Karpas-422 (cell line): ENCODE measurements at places on chromosomes 16 and 17. TPM values are rescaled to one million over a fixed set of nuclear protein-coding genes. Genes with fewer than 3 reads are reported as not detected.
A peak's percentile ranks its signal among the peaks of the same experiment; 100 is the strongest.

DNA sequence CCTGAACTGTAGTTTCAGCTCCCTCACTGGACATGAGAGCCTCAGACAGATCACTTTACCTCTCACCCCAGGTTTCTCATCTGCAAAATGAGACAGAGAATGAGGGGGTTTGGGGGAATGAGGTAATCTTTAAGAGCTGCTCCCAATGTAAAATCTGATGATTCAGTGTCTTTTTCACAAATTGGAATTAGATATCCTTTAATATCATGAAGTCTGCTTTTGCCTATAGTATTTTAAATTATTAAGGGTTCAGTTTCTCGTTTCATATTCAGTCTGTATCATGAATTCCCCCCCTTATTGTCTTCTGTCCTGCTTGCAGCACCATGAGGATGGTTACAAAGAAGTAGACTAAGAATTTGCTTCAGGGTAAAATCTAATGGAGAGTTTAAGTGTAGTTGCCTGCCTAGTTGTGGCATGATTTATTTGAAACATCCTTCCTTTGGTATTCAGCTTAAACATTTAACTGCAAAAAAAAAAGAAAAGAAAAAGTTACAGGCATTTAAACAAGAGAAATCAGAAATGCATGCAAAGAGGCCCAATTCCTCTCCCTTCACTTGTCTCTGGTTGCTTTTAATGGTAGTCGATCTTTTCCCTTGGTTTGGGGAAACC, 77.3 kb downstream of the WNT3 start:
- no peak overlapping the region for H3K4me3 ChIP-seq
- H3K27me3 ChIP-seq, result no peaks in the 10 kb centered on the region
- H3K4me1 ChIP-seq, result peaks cover 13% of the 10 kb centered on the region
- H3K36me3 ChIP-seq, result peaks cover 6% of the 10 kb centered on the region; the same call in 1 of the 2 replicates
- no peak overlapping the region for H3K27ac ChIP-seq

- peaks cover 6% of the 10 kb centered on the region; the same call in 1 of the 2 replicates for H3K36me3 ChIP-seq
- peak overlapping the region; percentile 98 for H3K4me3 ChIP-seq
- DNase-seq, result no peak
- H3K4me1 ChIP-seq, result peaks cover 51% of the 10 kb centered on the region
- no peaks in the 10 kb centered on the region; the same call in 1 of the 2 replicates for H3K27me3 ChIP-seq
- H3K27ac ChIP-seq, result peak overlapping the region; percentile 80
Observed at GRCh38 chr17:38705523-38705802, 390 bp downstream of the MLLT6 start.

DNA sequence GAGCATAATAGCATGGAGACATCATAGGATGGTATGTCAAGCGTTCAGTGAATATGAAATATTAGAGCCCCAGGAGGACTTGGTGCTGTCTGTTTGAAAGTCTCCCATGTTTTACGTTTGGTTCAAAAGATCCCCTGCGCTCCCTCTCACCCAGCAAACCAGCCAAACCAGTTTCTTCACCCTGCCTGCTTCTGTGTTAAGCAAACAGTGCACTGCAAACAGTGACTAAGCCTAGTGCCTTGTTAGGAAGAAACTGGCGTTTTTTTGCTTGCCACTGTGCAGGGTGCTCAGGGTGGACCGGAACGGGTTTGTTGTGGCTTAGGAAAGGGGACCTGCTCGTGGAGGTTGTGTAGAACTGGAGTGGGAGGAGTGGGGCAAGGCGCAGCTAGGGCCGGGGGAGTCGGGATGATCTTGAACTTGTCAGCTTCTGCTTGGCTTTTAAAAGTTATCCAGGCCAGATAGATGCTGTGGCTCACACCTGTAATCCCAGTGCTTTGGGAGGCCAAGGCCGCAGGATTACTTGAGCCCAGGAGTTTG, 7.7 kb downstream of the CDH1 start:
- no peak overlapping the region for H3K4me3 ChIP-seq
- H3K36me3 ChIP-seq, result no peaks in the 10 kb centered on the region
- H3K4me1 ChIP-seq, result peaks cover 4% of the 10 kb centered on the region
- DNase-seq, result no peak

GRCh38 chr17:74999523-74999922, 12.1 kb downstream of the CDR2L start:
- H3K36me3 ChIP-seq, result no peaks in the 10 kb centered on the region
- no peak overlapping the region for H3K4me3 ChIP-seq
- no peak overlapping the region for H3K27ac ChIP-seq
- H3K27me3 ChIP-seq, result no peaks in the 10 kb centered on the region
- DNase-seq, result no peak
- H3K4me1 ChIP-seq, result no peaks in the 10 kb centered on the region

Gene LITAFD
- 0.45 TPM in 1 of 2 replicates, not detected in the other for total RNA-seq

DNA sequence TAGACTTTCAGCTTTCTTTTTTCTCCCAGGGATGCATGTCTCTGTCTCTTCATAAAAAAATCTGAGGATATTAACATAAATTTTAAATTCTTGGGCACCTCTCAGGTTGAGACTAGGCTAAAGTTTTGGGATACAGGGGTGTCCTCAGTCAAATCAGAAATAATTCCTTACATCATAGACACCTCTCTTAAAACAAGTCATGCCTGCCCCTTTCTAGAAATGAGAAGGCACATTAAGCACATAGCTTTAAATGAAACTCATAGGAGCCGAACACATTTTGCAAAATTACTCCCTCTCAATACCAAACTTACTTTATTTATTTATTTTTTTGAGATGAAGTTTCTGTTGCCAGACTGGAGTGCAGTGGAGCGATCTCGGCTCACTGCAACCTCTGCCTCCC, 67.3 kb upstream of the BCAR1 start:
- no peak overlapping the region for H3K4me3 ChIP-seq
- peaks cover 10% of the 10 kb centered on the region for H3K4me1 ChIP-seq
- DNase-seq, result no peak
- no peaks in the 10 kb centered on the region for H3K36me3 ChIP-seq

DNA sequence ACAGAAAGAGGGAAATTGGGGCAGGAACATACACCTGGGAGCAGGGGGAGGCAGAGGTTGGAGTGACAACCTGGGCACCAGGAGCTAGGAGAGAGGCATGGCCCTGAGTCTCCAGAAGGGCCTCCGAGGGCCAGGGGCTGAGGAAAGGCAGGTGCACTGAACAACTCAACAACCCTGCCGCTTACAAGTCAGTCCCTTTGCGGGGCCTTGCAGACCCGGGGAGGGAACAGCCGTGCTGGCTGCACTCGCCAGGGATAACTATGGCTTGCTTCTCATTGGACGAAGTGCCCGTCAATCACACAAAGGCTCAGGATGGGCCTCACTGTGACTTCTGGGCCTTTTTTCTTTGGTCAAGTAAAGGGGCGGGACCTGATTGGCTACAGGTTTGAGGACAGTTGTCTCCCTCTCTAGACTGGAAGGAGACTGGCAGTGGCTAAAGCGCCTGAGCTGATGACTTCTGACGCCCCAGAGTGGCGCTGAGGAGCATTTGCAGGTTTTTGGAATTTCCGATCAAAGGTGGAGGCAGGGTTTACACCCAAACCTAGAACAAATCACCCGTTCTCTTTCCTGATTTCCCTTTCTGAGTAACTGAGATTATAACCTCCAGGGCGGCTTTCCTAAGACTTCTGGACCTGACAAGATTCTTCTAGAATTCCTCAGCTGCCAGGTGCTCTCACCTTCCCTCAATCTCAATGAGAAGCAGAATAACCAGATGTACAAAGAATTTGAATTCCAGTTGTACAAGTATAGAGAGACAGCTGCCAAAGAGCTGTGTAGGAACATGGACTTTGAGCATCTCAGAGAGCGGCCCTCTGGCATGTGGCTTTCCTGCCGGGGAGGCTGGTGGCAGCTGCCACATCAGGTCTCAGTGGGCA, 27.6 kb upstream of the ST6GALNAC2 start:
- no peak overlapping the region for H3K27ac ChIP-seq
- DNase-seq, result peak; percentile 75
- H3K4me1 ChIP-seq, result no peaks in the 10 kb centered on the region
- no peaks in the 10 kb centered on the region for H3K27me3 ChIP-seq
- H3K36me3 ChIP-seq, result no peaks in the 10 kb centered on the region

- peak overlapping the region; percentile 33; the same call in 1 of the 2 replicates for H3K4me3 ChIP-seq
- H3K27ac ChIP-seq, result peak overlapping the region; percentile 86
- H3K27me3 ChIP-seq, result no peaks in the 10 kb centered on the region
Observed at GRCh38 chr17:75245011-75245410, 16.4 kb downstream of the GGA3 start.

Gene TBC1D3K
- total RNA-seq, result not detected in 2 replicates

GRCh38 chr16:85002608-85003007, 8.7 kb downstream of the ZDHHC7 start:
- H3K4me1 ChIP-seq, result peaks cover 20% of the 10 kb centered on the region
- no peaks in the 10 kb centered on the region for H3K36me3 ChIP-seq
- DNase-seq, result no peak
- no peaks in the 10 kb centered on the region for H3K27me3 ChIP-seq

- no peaks in the 10 kb centered on the region for H3K36me3 ChIP-seq
- H3K4me1 ChIP-seq, result peaks cover 49% of the 10 kb centered on the region
- H3K27me3 ChIP-seq, result no peaks in the 10 kb centered on the region
- DNase-seq, result peak; percentile 85
- peak within 1 kb of the TSS; percentile 72 for H3K4me3 ChIP-seq
Observed at GRCh38 chr16:30896261-30896888, at the start of gene CTF1. Gene CTF1 (plus strand): TSS chr16:30896614. CDS start chr16:30896644, 30 bp downstream.

DNA sequence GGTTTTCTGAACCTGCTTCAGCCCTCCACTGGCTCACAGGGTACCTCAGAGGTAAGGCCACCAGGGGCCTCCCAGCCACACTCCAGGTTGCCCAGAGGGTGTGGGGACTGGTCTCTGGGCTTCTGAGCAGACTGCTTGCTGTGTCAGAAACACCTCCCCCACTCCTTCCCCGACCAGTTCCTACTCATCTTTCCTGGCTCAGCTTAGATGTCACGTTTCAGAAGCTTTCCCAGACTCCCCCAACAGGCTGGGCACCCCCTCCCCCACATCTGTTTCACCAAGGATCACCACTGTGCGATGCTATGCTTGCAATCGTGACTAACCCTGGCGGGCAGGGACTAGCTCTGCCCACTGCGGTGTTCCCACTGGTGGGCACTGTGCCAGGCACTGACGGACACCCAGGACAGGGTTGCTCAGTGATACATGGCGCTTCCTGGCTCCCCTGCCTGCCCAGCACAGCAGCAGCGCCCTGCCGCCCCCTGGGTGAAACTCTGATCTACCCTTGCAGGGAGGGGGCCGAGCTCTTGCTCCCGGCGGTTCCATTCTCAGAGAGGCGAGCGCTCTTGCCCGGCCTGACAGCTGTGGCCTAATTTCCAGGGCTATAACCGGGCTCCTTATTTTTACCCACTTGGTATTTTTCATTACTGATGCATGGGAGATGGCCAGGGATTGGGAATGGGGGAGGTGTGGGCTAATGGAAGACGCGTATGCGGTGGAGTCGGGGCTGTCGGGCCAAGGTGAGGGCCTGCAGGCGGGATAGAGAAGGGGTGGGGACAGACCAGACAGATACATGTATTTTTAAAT, 29.4 kb upstream of the MTSS2 start:
- no peaks in the 10 kb centered on the region; the same call in 1 of the 2 replicates for H3K36me3 ChIP-seq
- H3K27me3 ChIP-seq, result no peaks in the 10 kb centered on the region
- H3K27ac ChIP-seq, result no peak overlapping the region
- DNase-seq, result no peak
- H3K4me3 ChIP-seq, result no peak overlapping the region

DNA sequence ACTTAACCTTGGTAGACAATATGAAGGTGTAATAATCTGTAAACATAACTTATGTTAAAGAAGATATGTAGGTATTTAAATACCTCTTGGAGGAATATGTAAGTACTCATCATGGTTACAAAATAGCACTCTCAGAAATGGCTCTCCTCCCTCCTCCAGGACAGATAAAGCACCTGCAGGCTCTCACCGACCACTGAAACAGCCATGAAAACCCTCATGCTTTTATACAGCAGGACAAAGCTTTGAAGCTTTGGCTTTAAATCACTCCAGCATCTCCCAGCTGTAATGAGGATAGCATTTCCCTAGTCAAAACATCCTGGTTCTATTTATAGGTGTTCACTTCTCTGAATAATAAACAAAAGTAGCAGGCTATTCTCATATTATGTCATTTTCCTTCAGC, 69.1 kb upstream of the PMFBP1 start:
- H3K27me3 ChIP-seq, result no peaks in the 10 kb centered on the region
- no peak overlapping the region for H3K4me3 ChIP-seq
- H3K36me3 ChIP-seq, result no peaks in the 10 kb centered on the region

DNA sequence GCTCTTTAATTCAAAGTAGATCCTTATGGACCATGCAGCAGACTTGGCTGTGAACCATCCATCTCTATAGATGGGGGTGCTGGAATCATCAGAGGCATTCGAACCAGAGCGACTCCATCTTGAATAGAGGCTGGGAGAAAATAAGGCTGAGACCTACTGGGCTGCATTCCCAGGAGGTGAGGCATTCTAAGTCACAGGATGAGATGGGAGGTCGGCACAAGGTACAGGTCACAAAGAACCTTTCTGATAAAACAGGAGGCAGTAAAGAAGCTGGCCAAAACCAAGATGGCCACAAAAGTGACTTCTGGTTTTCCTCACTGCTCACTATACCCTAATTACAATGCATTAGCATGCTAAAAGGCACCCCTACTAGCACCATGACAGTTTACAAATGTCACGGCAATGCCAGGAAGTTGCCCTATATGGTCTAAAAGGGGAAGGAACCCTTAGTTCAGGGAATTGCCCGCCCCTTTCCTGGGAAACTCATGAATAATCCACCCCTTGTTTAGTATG, 89.2 kb upstream of the BRD7 start:
- no peaks in the 10 kb centered on the region for H3K4me1 ChIP-seq
- H3K4me3 ChIP-seq, result no peak overlapping the region
- H3K36me3 ChIP-seq, result no peaks in the 10 kb centered on the region
- no peak overlapping the region for H3K27ac ChIP-seq

- no peaks in the 10 kb centered on the region for H3K36me3 ChIP-seq
- DNase-seq, result no peak
- H3K4me1 ChIP-seq, result no peaks in the 10 kb centered on the region
- H3K27ac ChIP-seq, result no peak overlapping the region
- no peak overlapping the region for H3K4me3 ChIP-seq
Observed at GRCh38 chr17:79609049-79609589, 1.7 kb downstream of the RBFOX3 start.
